ENCODE measurements at places on chromosomes 1 and 21.

- no peak for DNase-seq
Measured at GRCh38 chr1:22844621-22845020, 128.0 kb downstream of the LACTBL1 start.

- DNase-seq = no peak
Measured at GRCh38 chr1:228552596-228553176, 65.5 kb downstream of the RNF187 start.

- DNase-seq = no peak
Measured at GRCh38 chr1:87897481-87897880, 568.8 kb downstream of the LMO4 start.

- DNase-seq = no peak
Measured at GRCh38 chr1:27103498-27103897, 51.4 kb downstream of the SLC9A1 start.

DNA sequence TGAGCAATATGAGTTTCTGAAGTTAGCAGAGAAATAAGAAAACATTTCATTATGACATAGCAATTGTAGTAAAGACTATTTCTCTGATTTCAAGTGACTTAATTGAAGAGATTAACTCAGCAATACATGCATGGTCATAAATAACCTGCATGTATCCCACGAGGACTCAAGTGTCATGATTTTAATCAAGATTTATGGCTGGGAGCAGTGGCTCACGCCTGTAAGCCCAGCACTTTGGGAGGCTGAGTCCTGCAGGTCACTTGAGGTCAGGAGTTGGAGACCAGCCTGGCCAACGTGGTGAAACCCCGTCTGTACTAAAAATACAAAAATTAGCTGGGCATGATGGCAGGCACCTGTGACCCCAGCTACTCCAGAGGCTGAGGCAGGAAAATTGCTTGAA lies 311.9 kb upstream of the PLD5 start:
- DNase-seq = no peak
